Neural progenitor cell (in vitro differentiated cells): ENCODE measurements at places on chromosomes 16 and 17. TPM values are rescaled to one million over a fixed set of nuclear protein-coding genes. Genes with fewer than 3 reads are reported as not detected.

FNDC8 gene
- total RNA-seq = 0.25 TPM in 1 of 2 replicates, not detected in the other

DNA sequence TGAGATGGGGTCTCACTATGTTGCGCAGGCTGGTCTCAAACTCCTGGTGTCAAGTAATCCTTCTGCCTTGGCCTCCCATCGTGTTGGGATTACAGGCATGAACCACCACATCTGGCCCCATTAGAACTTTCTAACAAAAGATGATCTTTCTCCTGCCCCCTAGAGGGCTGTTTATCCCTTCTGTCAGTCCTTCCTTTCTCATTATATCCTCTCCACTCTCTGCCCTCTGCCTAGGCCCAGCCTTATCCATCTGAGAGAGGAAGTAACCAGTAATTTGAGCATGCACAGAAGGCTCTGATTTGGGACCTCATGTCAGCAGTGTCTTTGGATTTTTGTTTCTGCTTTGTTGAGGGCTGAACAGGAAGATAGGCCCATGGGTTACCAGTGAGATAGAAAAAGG is 4.4 kb upstream of the DHX40 start:
- DNase-seq = peak; percentile 22

DNA sequence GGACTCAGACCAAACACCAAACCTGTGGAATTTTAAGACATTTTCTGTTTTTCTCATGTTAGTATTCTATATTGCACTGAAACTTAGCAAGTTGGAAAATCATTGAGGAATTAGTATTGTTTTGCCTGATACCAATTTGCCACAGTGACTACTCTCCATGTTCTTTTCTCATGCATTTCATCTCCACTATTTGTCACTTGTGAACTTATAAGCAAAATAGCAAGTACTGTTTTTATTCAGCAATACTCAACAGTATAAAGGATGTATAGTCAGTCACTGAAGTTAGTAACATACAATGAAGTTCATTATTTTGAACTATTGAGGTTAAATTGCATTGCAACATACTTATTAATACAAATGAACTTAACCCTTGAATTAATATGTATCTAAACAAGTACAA is 5.8 kb upstream of the VPS35L start:
- DNase-seq = no peak

DNA sequence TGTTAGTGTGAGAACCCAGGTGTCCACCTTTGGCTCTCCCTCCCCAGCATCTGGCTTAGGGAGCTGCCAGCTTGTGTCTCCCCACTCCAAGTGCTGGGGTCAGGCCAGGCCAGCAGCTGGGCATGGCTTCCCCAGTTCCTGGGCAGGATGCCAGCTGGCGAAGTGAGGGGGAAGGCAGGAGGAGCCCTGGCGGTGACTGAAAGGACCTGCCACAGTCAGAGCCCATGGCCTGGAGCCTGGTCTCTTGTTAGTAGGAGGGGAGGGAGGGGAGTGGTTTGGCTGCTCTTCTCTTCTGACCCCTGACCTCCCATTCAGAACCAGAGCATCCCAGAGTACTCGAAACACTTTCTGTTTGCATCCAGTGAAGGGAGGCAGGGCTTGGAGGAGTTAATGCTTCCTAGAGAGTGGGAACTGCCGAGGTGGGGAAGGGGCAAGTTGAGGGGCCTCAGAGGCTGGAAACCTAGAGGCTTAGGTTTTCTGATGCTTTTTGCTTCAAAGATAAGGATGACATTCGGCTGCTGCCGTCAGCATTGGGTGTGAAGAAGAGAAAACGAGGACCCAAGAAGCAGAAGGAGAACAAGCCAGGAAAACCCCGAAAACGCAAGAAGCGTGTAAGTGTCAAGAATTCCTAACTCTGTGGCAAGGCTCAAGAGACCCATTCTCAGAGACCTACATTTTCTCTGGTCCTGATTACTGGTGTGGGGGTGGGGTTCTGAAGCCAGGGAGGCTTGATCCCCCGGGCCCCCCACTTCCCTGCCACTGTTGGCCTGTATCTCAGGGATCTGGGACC is 772 bp downstream of the CHD3 start:
- DNase-seq = peak; percentile 88

GRCh38 chr16:85302848-85303353 is 190.6 kb upstream of the CIBAR2 start:
- DNase-seq = no peak

DNA sequence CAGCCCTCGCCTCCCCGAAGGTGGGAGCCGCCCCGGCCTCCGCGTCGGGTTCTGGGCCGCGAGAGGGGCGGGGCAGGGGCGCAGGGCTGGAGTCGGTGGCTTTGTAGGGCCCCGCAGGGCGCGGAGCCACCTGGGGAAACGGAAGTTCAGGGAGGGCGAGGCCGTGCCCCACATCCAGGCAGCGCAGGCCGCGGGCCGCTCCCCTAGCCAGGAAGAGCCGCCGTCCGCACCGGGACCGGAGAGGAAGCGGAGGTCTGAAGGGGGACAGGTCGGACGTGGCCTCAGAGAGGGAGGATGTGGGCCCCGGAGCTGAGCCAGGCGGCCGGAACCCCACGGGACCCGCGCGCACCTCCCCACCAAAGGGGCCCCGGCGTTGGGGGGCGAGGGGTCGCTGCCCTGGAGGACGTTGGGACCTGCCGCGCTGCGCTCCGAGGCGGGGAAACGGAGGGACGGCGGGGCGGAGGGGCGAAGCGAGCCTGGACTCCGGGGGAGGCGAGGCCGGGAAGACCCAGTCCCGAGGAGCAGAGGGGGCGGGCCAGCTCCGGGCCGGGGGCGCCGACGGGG is 482 bp upstream of the SLC16A3 start:
- DNase-seq = peak; percentile 57

DNA sequence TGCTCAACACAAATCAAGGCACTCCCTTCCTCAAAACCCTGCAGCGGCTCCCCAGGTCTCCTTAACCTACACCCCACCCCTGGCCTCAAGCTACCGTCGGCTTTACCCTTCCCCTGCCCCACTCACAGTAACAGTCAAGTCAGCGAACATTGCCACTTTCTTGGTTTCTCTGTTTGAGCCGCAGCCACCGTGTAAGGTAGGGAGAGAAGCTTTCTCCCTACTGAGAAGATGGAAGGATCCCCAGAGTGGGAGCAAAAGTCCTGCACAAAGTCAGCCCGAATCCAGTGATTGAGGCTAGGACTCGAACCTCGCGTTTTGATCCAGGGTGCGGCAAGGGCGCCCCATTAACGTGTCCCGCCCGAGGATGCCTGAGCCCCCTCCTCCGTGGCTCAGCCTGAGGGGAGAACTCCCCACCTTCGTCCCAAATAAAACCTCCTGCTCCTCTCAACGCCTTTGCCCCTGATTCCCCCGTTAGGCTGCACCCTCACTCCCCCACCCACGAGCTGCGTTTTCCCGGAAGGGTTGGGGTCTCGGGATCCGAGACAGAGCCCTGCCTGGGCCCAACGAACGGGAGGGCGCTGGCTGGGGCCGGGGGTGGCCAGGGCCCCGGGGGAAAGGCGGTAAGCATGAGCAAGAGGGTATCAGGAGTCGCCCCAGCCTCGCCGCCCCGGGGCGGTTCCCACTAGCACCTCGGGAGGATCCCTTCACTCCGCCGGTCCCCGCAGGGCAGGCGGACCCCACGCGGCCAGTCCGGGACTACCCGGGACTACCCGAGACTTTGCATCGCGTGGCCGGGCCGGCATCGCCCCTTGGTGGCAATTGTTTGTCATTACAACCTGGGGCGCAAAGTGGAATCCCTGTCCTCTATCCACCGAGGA is 9.9 kb upstream of the NAGS start:
- peak; percentile 86 for DNase-seq

DNA sequence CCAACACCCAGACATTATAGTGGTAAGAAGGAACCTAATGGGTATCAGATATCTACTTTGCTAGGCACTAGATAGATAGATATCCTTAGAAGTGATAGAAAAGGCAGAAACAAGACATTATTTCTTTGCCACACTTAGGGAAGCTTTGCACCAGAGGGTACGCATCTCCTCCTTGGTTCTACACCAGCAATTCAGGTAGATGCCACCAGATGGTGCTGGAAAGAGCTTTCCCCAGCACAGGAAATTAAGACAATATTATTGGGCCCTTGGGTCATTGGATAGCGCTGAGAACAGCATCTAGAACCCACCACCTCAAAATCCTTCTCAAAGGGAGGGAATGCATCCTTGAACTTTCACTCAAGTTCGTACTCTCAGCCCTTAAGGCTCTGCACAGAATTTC is 173.8 kb upstream of the CCL2 start:
- DNase-seq = peak; percentile 39

DNA sequence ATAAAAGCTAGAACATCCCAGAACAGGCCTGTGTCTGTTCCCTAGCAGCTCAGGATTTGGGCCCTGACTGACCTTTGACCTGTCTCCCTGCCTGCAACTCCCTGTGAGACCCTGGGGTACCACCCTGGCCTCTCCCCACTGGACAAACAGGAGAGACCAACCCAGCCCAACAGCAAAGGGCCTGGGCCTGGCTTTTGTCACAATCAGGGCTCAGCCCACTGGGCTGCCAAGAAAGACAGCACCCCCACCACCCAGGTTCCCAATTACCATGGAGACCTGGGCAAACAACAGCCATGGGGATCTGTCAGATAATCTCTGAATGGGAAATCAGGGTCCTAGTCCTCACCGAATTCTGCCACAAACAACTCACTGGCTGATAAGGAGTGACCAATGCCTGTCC is 11.1 kb downstream of the PLLP start:
- peak; percentile 75 for DNase-seq
